ENCODE measurements at places on chromosomes 1 and 21.

DNA sequence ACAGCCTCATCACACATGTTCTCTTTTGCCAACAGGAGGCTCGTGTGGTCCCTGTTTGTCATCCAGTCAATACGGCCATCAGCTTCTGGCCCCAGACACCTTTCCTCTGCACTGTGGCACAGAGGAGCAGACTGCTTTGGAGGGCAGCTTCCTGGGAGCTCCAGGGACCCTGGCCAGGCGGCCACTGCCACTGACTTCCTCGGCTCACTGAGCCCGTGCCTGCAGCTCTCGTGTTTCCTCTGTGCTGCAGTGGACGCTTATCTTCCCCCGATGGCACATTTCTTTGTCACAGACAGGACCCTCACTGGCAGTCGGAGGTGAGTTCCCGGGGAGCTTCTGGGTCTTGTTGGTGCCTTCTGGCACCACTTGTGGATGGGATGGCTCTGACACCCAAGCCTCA lies 67.0 kb upstream of the DIRAS3 start:
- DNase-seq, result no peak

DNA sequence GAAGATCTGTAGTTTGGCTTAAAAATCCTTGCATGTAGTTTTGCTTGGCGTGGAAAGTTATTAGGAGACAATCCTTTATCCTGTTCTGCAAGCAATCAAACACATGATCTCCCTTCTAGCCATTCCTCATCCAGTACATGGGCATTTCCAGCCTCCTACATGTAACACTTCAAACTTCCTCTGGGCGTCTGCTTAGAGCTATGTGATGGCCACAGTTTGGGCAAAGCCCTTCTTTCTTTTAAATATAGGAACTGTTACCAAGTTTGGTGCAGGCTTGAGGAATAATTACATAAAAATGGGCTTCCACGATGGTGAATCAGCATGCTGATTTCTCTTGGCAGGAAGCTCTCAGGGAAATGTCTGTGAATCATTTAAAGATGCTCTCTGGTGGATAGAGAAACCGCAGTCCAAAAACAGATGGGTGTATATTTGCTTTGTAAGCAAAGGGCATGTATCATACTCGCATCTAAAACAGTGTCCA lies 176.9 kb upstream of the FMN2 start:
- DNase-seq, result peak; percentile 73

DNA sequence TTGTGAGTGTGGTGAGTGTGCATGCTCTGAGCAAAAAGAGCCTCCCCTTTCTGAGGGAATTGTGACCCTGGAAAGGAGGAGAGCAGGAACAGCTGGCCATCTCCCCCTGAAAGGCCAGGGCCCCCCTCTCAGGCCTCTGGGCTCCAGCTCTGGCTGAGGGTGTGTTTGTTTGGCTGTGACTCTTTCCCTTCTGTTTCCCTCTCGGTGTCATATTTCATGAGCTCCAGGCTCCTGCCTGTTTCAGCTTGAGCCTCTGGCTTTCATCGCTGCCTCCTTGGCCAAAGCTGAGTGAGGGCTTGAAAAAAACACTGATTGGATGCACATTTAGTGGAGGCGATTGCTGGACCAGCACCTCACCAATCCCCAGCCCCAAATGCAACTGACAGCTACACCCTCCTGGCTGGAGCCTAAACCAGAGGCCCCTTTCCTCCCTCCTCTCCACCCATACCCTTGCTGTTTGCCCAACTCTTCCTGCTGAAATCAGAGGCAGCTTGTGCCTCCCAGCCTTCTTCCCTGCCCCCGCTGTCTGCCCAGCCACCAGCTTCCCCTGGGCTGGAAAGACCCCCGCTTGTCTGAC lies 64.1 kb downstream of the DDR2 start:
- peak; percentile 98 for DNase-seq

DNA sequence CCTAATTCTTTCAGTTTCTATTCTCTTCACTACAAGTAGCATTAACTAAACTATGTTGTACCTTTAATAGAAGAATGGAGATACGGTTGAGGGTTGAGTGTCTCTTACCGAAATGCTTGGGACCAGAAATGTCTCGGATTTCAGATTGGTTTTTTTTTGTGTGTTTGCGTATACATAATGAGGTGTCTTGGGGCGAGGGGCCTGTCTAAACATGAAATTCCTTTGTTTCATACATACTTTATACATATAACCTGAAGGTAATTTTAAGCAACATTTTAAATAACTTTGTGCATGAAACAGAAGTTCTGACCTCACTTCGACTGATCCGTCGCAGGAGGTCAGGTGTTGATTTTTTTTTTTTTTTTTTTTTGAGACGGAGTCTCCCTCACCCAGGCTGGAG lies 36.3 kb upstream of the MYOCOS start:
- DNase-seq, result no peak

DNA sequence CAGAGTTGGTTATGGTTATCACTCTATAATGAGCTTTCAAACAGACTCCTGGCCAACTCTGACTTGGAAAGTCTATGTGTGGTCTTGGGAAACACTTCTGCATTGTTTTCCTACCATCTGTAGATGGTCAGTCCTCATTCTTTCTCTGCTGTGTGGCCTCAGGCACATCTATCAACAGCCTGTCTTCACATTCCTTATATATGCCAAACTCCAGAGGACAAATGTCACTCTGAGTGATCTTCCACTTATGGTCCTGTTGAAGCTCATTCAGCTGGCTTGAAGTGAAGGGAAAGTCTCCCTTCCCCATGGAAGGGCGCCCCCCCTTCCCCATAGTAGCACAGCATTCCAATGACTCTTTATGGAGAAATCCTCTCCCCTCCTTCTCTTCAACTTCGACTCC lies 58.7 kb downstream of the VANGL2 start:
- no peak for DNase-seq

GRCh38 chr1:208206092-208206698 lies 38.0 kb downstream of the PLXNA2 start:
- no peak for DNase-seq

DNA sequence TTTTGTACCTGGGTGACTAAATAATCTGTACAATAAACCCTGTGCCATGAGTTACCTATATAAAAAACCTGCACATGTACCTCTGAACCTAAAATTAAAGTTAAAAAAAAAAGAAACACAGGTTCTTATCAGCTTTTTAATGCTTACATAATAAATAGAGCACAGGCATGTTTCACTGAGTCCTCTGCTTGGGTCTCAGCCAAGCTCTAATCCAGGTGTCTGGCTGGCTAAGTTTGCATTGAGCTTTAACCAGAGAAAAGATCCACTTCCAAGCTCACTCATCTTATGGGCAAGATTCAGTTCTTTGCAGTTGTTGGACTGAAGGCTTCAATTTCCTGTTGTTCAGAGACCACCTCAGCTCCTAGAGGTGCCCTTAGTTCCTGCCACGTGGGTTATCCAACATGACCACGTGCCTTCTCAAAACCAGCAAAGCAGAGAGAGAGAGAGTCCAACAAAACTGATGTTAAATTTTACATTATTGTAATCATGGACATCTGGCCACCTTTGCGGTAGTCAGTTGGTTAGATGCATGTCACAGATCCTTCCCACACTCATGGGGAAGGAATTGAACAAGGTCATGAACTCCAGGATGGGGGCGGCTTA lies 68.2 kb upstream of the TMPRSS2 start:
- no peak for DNase-seq

GRCh38 chr21:45931397-45931969 lies 50.1 kb upstream of the COL6A1 start:
- no peak for DNase-seq

GRCh38 chr1:15000671-15001070 lies 152.9 kb upstream of the TMEM51 start:
- DNase-seq, result no peak

DNA sequence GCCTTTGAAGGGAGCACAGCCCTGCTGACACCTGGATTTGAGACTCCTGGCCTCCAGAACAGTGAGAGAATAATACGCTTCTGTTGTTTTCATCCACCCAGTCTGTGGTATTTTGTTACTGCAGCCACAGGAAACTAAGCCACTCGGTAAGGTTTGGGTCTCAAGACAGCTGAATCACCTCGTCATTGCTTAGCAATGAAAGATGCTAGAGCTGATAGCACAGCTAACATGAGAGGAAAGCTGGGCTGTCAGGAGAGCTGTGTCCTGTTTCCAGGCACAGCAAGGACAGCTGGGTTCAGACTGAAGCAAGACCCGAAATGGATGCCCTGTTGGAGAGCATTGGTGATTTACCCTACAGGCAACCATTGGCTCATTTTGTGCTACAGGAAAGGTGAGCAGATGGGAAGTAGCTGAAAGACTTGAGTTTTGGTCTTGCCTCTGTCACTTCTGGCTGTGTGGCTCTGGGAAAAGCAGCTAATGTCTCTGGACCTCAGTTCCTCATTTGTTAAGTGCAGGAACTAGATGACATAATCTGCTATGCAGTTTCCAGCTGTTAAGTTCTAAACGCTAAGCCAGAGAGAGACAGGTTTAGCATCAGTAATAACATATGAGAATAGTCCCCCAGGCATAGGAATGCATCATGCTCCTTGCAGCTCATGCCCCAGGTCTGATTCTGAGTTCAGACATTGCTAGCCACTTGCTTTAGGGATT lies 58.0 kb downstream of the CLIC6 start:
- DNase-seq, result peak; percentile 35

- peak; percentile 12 for DNase-seq
Observed at GRCh38 chr1:226696547-226696946, 42.5 kb downstream of the ITPKB start.

GRCh38 chr1:166490437-166490991 lies 323.7 kb upstream of the FAM78B start:
- DNase-seq, result no peak

DNA sequence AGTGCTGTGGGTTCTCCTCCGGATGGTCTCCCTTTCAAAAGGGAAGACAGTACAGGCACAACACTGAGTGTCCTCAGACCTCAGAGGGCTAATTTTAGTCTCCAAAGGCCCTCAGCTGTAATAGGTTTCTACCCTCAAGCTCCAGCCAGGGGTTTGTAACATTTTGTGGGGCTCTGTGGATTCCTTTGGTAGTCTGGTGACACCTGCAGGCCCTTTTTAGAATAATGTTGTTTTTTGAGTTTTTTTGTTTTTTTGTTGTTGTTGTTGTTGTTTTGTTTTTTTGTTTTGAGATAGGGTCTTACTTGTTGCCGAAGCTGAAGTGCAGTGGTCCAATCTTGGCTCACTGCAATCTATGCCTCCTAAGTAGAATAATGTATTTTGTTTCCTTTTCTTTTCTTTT lies 15.0 kb upstream of the TMEM201 start:
- DNase-seq, result peak; percentile 48

GRCh38 chr1:29289493-29289892 lies 53.2 kb downstream of the PTPRU start:
- no peak for DNase-seq

DNA sequence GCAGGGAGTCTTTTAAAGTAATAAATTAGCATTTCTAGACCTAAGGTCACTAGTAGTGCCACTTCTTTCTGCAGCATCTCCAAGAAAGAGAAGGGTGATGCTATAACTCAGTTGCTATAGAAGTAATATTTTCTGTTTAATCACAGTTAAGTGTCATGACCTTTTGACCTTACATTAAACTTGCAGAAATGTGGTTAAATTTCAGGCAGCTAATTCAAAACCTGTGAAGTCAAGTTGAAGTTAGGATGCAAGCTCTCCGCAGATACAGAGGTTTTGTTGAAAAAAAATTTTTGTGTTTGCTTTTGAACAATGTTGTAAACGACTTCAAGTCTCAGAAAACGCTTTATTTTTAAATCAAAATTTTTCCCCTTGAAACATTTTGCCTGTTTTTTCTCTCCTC lies 193.9 kb downstream of the NFIA start:
- no peak for DNase-seq
